AG04450 (cell line): ENCODE measurements at places on chromosomes 7 and 10. TPM values are rescaled to one million over a fixed set of nuclear protein-coding genes. Genes with fewer than 3 reads are reported as not detected.

The C7orf33 gene
- polyA plus RNA-seq = not detected in 2 replicates

DNA sequence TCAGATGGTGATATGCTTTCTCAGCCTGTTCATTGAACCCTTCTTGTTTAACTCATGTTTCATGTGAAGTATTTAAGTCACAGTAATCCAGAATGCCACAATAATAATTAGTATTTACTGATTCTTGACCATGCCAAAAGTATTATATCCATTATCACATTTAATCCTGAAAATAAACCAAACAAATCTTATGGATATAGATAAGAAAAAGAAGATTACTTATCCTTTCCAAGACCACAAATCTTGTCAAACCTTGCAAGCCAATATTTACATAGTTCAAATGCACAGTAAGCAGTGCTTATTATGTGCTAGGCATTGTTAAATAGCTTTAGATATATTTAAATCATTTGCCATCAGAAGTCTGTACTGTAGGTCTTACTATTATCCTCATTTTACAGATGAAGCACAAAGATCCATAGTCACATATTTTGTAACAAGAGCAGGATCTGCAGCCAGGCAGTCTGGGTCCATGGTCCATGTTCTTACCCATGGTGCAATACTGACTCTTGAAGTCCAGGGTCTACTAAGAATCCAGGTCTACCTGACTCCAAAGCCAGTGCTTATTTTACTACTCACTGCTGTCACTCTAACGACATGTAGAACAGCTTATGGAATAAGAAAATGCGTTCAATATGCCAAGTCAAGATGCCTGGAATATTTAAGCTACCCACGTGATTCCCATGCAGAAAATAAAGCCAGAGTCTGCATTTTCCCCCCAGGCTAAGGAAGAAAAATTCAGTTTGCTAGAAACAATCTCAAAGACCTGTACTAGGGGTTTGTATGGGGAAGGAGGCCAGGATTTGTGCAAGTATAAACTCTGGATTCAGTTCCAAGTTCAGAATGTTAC, 984.8 kb upstream of the LRRTM3 start:
- DNase-seq = no peak

- DNase-seq = no peak
These were observed 195.8 kb downstream of the RPS24 start for GRCh38 chr10:78229489-78229888.

DNA sequence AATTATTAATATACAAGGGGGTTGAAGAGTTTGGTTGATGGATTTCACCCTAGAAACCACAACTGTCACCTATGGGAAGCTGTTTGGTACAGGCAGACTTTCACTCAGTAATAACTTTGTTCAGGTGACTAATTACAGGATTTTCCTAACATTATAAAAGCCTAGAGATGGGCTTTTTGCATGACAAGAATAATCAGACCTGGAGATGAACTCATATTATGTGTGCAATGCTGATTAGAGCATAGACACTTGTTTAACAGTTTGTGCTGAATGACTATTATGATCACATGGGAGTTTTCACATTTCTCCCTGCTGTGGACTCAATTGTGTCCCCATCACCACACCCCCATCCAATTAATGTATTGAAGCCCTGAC, 90.2 kb upstream of the STEAP4 start:
- DNase-seq = no peak

DNA sequence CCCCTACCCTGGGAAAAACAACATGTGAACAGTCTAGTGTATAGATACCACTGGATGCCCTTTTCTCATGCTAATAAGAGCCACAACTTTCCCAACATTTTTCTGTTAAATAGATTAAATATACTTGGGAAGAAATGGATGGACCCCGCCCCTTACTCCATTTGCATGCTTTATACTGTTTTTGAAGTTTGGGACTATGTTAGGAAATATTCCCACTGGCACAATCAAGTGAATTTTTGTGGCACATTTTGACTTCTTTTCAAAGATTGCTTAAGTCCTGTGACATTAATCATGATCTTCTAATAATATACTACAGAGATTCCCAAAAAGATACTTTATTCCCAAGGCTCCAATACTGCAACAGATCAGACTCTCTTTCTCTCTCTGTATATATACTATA, 216.6 kb downstream of the TWIST1 start:
- DNase-seq = no peak

GRCh38 chr7:1995426-1995825, 237.3 kb downstream of the MAD1L1 start:
- DNase-seq = no peak

DNA sequence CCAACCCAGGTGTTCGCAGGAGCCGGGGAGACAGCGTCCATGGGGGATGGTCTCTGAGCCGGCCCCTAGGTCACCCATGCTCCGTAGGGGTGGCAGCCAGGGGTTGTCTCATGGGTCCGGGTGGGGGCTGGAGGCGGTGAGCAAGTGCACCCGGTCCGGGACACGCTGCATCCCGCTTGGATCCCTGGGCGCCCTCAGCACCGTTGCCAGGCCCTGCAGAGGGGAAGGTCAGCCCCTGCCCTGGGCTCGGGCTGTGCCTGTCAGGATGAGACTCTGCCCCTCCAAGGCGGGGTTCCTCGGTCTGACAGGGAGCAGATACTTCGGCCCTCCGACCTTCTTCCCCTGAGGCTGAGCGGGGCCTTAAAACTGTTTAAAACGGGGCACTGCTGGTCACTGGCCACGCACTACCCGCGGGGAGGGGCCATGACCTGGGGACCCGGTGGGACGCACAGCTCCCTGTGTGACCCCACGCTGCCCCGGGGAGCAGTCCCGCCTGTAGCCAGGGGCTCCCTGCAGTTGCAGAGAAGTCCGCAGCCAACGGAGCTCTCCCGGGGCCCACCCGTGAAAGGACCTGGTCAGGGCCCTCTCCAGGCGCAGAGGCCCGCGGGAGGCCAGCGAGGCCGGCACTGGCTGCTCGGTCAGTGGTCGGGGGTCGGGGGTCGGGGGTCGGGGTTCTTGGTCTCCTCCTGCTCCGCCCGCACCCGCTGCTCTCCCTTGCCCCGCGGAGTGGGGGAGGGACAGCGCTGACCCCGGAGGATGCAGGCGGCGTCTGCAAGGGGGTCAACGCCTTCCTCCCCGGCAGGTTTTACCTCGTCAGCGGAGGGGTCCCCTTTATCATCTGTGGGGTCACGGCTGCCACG, 33.4 kb upstream of the KNDC1 start:
- no peak for DNase-seq
